Ecto neural progenitor cell (in vitro differentiated cells): ENCODE measurements at places on chromosomes 12 and 14.

DNA sequence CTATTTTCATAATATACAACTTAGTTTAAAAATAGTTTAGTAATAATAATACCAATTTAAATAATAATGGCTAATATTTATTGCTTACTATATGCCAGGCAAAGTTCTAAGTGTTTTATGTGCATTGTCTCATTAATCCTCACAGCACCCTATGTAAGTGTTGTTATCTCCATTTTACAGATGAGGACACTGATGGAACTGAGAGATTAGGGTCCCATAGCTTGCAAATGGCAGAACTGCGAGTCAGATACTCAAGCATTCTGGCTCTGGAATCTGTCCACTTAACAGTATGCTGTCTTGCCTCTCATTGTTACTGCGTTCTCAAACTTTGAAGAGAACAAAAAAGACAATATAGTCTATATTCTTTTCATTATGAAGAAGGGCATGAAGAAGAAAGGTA lies 19.0 kb downstream of the AP5M1 start:
- DNase-seq: no peak

DNA sequence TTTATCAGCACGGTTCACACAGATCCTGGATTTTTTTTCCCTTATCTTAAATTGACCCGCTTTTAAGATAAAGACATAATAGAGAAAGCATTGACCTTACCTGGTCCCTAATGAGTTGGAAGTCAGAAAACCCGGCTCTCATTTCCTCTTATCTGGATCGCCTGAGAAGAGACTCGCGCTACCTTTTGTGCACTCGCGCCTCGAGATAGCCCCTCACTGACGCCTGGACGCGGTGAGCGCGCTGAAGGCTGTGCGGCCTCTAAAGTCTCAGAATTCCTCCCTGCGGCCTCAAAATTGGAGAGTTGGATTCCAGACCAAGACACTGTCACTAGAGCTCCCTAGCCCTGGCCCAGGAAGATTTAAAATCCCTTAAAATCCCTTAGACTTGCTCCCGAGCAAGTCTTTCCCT lies 7.0 kb downstream of the NKX2-1 start:
- DNase-seq: no peak

DNA sequence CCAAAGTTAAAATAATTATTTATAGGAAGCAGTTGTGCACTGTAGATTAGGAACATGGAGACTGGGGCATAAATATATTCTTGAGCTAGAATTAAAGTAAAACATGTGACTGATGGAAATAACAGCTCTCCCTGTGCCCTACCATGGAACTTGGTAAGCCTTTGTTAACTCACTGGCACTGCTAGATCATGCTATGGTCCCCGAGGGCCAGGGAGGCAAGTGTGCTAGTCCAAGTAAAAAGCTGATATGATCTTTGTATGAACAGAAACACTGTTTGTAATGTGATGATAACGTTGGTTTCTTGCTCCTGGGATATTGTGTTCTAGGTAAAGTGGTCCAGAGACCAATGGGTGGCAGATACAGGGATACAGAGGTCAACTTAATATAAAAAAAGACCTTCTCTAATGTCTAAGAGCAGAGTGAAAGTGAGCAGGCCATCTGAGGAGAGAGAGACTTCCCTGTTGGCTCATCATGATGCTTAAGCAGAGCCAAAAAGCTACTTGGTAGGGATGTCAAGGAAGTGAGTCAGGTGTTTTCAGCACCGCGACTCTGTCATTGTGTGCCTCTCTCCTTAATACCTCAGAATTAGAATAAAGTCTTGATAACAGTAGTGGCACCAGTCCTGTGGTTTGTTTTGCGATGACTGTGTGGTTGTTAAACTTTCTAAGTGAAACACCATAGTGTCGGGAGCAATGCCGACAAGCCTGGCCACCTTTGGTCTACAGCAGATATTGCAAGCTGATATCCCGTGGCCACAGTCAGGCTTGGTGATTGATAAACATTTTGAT lies 27.6 kb downstream of the BICD1 start:
- DNase-seq: no peak

- DNase-seq: no peak
These were observed 150.6 kb downstream of the CCDC59 start for GRCh38 chr12:82207556-82207955.

GRCh38 chr14:33899723-33900341 lies 51.0 kb downstream of the EGLN3 start:
- no peak for DNase-seq

- DNase-seq: no peak
These were observed 44.5 kb upstream of the AMN1 start for GRCh38 chr12:31773223-31773750.

DNA sequence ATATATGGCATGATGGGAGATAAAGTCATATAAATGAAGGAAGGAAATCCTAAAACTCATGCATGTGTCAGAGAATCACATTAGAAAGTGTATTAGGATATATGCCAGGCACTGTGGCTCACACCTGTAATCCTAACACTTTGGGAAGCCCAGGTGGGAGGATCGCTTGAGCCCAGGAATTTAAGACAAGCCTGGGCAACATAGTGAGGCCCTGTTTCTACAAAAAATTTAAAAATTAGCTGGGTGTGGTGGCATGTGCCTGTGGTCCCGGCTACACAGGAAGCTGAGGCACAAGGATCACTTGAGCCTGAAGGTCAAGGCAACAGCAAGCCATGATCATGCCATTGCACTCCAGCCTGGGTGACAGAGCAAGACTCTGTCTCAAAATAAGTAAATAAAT lies 130.3 kb upstream of the ARID2 start:
- no peak for DNase-seq

- DNase-seq: no peak
These were observed 125.0 kb upstream of the PZP start for GRCh38 chr12:9333161-9333560.

DNA sequence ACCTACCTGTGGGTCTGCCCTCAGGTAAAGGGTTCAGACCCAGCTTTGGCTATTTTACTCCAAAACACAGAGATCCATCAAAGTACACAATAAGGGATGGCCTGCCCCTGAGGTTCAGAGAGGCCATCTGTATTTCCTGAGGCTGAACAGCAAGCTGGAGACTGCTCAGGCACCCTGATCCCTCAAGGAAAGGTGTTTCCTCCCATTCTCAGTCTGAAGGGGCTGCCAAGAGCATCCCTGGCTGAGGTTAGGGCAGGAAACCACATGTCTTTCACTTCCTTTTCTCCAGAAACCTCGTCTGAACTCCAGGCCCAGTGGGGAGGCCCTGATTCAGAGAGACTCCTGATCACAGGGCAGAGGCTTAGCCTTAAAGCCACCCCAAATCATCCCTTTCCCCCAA lies 1.5 kb downstream of the RILPL1 start:
- no peak for DNase-seq

- no peak for DNase-seq
These were observed 87.6 kb downstream of the SEC23A start for GRCh38 chr14:39015360-39015961.

- no peak for DNase-seq
These were observed 57.5 kb downstream of the MAP1LC3B2 start for GRCh38 chr12:116616536-116617248.
